ENCODE measurements at places on chromosomes 1 and 21.
A peak's percentile ranks its signal among the peaks of the same experiment; 100 is the strongest.

GRCh38 chr1:161128591-161129420 is 3.7 kb downstream of the DEDD start:
- DNase-seq, result no peak

DNA sequence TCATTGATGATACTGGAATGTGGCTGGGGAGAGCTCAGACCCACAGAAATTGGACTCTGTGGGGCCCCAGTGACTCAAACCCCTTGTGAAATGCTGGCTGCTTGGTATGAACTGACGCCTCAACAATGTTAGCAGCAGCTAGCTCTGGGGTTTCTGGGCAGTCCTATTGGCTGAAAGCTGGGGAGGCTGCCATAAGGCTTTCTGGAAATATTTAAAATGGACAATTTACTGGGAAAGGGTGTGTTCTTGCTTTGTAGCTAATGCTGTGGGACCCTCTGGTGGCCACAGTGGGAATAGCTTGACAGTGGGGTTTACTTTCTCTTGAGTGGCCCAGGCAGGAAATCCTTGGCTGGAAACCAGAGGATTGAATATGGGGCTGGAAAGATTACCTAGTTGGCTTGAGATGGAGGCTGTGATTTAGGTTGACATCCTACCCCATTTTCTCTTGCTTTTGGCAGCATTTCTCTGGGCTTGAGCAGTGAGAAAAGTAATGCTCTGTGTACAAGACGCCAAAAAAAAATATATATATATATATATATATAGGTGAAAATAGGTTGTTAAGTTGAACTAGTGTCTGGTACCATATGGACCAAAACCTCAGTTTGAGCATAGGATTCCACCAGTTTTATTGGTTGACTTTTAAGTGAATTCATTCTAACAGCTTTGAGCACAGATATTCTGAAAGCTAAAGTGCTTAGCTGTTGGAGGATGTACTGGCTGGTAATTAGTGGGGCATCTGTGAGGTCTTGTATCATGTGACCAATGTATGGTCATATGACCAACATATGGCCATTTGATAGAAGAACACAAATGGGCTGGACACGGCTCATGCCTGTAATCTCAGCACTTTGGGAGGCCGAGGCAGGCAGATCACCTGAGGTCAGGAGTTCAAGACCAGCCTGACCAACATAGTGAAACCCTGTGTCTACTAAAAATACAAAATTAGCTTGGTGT is 8.2 kb upstream of the S100A10 start:
- peak; percentile 62 for DNase-seq

- DNase-seq, result no peak
These were observed 33.0 kb downstream of the APP start for GRCh38 chr21:26137379-26138060.

GRCh38 chr1:4161366-4162006 is 261.4 kb upstream of the C1orf174 start:
- DNase-seq, result no peak
